ENCODE measurements at places on chromosomes 5 and 9.

- DNase-seq = no peak
Measured at GRCh38 chr5:13470263-13470662, 474.2 kb downstream of the DNAH5 start.

- DNase-seq = no peak
Measured at GRCh38 chr9:3608011-3608410, 82.2 kb upstream of the RFX3 start.

- DNase-seq = no peak
Measured at GRCh38 chr9:131651160-131651559, 88.7 kb downstream of the RAPGEF1 start.

DNA sequence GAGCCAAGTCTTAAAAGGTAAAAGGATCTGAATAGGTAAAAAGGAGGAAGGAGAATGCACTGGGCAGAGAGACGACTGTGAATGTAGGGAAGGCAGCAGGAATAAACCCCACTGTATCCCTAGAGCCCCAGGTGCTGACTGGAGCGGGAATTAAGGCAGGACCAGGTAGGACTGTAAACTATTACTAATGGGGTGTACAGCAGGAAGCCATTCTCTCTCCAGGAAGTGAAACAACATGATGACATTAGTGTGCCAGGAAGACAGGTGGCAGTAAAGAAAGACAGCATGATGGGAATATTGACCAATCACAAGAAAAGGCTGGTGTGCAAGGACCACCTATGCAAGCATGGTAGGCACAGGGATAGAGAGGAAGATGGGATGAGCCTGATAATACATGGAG, 433.0 kb downstream of the DNAH5 start:
- DNase-seq = no peak

DNA sequence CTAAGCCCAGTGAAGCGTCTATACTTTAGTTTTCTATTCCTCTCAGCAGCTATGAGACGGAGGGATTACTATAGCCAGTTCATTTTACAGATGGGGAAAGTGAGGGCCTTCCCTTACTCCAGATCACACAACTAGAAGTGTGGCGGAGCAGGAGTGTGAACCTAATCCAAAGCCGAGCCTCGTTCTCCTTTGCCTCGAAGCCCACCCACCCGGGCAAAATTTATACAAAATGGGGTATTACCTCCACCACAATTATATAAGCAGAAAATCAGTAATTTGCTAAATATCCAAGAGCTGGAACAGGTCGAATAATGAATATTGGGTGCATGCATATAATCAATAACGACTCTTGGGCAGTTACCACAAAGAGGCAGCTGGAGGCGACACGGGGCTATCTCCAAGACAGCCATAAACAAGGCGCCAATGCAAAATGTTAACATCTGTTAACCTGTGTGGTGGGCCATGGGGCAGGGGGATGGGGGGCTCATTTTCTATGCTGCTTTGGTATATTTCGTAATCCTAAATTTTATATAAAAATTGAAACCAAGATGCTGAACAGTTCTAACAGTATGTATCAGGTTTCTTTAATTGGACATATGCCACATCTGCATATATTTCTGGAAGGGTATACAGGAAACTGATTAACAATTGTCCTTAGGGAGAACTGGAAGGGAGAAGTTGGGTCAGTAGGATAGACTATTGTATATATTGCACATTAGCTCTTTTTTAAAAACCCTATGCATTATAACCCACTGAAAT, 1.2 kb upstream of the RNF44 start:
- no peak for DNase-seq
